ENCODE measurements at places on chromosomes 13 and 19.
A peak's percentile ranks its signal among the peaks of the same experiment; 100 is the strongest.

DNA sequence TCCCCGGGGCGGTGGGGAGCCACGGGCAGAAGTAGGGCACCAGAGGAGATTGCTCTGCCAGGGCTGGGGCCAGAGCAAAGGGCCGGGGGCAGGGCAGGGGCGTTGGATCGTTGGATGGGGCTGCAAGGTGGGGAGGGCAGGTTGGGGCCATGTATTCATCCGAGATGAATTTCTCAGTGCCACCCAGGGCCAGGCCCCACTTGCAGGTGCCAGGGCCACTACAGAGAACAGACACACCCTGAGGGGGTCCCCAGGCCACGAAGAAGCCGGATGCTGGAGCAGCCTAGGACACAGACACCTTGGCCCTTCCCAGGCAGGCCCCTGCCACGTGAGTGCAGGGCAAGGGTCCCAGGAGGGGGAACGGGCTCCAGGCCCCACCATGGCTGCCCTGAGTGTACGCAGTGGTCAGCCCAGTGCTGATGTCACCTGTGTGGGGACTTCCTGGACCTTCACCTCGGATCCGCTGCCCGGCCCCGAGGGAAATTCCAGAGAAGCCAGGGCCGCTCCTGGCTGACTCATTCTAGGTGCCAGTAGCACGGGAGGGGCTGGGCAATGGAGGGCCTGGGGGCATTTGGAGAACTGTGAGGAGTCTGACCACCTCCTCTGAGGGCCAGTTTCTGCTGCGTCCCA is 9.6 kb upstream of the SBNO2 start:
- no peak for DNase-seq

- no peak for DNase-seq
These were observed 67.0 kb downstream of the ABCC4 start for GRCh38 chr13:95234242-95234641.

- peak; percentile 3 for DNase-seq
These were observed 237.0 kb upstream of the TSHZ3 start for GRCh38 chr19:31586282-31586681.

GRCh38 chr13:93673885-93674284 is 447.3 kb downstream of the GPC6 start:
- DNase-seq, result no peak

DNA sequence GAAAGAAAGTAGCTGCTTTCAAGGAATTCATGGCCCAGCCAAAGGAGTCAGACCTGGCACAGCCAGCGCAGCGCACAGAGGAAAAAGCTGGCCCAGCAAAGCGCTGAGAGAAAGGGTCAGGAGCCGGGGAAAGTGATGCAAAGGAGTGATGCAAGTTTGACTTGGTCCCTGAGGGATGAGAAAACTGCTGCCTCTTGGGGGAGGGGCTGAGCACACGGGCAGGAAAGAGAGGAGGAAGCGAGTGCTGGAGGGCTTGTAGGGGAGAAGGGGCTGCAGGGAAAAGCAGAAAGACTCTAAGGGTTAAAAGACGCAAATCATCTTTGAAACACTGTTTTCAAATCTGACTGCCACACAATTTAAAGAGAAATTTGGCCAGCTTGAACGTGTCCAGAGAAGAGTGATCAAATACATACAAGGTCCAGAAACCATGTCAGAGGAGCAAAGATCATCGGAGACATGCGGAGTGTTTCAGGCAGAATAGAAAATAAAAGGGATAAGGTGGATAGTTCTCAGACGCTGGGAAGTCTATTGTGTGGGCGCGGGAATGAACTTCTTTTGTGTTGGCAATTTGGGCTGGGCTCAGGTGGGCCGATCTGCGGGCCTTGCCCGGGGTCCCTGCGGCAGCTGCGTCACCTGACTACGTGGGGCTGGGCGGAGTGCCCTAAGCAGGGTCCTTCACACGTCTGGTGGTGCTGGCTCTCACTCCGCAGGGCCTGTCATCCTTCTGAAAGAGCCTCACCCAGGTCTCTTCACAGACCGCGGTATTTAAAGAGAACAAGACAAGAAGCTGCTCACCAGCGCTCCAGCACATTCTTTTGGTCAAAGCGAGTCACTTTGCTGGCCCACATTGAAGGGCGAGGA is 18.1 kb downstream of the N4BP2L1 start:
- peak; percentile 80 for DNase-seq

GRCh38 chr19:40507892-40508291 is 41.1 kb downstream of the SPTBN4 start:
- no peak for DNase-seq

- no peak for DNase-seq
These were observed 13.7 kb downstream of the CIB3 start for GRCh38 chr19:16159655-16160054.

DNA sequence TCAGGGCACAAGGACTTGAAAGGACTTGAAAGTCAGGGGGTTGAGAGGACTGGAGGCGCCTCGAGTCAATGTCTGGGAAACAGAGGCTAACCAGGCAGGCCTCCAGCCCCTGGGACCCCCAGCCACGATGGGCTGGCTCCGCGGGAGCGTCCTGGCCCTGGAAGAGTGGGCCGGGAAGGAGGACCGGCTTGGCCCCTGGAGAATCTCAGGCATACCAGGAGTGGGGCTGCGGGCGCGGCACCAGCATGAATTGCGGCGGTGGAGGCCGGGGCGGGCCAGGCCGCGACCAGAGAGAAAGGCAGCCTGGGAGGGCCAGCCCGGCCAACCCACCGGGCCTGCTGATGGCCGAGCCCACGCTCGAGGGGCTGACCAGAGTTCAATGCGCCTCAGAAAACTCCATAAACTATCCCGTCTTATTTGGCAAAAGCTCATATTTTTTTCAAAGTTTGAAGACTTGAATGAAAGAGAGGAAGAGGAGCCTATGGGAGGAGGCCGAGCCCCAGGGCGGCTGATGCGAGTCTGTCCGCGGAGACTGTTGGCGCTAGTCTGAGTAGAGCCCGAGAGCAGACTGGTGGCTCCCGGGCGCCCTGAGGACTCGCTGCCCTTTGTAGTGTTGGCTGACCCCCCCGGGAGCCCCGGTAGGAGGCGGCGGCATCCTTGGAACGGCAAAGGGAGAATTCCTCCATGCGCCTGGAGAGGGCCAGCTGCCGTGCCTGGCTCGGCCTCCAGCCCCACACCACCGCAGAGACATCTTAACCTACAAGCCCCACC is 68.0 kb downstream of the MLLT1 start:
- DNase-seq, result no peak

DNA sequence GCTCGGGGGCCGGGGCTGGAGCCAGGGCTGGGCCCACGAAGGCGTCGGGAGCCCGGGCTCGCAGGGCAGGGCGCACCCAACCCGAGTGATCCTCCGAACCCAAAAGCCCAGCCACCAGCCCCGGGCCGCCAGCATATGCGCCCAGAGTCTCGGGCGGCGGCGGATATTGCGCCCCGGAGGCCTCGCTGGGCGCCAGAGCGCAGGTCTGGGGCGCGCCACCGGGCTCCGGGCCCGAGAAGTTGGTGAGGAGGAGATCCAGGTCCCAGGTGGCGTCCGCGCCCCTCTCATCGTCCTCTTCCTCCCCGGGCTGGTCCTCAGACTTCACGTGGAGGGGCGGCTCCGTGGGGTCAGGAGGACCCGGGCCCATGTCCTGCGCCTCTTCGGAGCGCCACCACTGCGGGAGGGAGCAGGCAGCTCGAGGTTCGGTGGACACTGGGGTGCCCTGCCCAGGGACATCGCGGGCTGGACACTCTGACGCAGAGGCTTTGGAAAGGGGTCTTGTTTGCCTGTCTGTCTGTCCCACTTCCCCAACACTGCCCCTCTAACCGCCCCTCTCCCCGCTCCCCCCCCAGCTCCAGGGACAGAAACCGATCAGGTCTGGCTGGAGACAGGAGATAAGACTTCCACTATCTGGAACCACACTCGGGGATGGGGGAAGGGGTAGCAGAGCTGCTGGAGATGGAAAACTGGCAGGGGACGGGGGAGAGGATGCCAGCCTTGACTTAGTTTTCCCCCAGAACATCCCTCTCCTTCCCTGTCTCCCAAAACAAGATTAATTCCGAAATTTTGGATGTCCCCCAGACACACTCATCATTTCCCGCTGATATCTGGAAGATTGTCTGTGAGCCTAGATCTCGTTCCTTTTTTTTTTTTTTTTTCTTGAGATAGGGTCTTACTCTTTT is 1.0 kb downstream of the KLF1 start:
- DNase-seq, result no peak

GRCh38 chr19:31064491-31064890 is 284.7 kb downstream of the TSHZ3 start:
- DNase-seq, result peak; percentile 37

DNA sequence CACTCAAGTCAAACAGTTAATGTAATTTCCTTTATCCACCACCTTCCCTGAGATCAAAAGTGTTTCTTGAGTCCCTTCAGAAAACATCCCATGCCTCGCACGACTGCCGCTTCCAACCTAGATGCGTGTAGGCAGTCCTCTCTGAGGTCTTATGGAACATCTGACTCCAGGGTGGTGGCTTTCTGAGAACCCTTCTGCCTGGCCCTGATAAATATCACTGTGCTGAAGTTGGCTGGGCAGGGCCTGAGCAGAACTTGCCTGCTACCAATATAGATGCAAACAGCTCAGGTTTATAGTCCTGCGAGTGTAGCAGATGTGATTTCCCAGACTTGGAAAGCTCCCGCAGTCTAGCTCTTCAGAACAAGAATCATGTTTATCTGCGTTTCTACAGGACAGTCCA is 61.1 kb upstream of the GPR12 start:
- no peak for DNase-seq

Data from fibroblast of skin of right biceps (primary cell).